Umbilical cord (tissue), 2 donors: ENCODE measurements at places on chromosomes 13 and 19. TPM values are rescaled to one million over a fixed set of nuclear protein-coding genes. Genes with fewer than 3 reads are reported as not detected.

DNA sequence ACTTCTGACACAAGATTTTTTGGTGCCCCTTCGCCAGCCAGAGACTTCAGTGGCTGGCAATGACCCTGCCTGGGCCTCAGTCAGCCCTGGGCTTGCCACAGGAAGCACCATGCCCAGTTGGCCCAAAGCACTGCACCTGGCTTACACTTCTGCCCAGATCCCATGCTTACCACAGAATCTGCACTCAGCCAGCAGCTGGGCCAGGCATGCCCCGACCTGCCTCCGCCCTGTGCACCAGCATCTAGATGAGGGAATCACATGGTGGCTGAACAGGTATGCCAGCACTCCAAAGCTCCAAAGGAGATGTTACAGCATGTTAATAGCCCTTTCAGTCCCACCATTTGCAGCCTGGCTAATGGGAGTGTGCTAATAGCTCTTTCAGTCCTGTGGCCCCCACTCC, 690.9 kb downstream of the SLITRK6 start:
- no peak for DNase-seq

The SYNGR4 gene
- not detected for total RNA-seq

The OLFM4 gene
- total RNA-seq: 4.3 TPM

DNA sequence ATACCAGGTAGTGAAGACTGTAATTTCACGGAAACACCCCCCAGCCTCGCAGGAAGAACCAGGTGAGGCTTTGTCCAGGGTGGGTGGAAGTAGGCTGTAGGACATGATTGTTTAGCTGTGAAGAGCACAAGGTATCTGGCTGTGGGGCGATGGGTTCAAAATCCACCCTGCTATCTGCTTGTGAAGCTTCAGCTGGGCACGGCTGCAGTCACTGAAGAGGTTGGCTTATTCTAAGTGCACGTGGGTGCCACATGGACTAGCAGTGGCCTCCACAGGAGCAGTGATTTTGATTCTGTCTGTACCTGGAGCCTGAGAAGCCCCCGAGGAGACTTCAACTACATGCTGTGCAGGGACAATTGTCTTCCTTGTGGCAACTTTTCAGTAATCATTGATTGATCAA, 254.1 kb downstream of the FGF9 start:
- DNase-seq: no peak

DNA sequence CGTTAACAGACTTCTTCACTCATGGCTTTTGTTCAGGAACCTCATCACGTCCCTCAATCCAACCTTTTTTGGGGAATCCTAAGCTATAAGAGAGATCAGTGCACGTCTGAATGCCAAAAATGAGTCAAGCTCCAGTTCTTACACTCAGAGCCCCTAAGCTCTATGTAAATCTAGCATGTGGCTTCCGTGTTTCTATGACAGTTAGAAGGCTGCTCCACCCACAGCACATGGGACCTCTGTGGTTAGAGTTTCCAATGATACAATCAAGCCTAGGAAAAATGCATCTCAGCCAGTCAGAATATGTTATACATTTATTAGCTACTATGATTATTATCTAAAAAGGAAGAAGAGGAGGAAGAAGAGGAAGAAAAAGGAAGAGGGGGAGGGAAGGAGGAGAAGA, 135.9 kb downstream of the ENOX1 start:
- DNase-seq: no peak

The WTIP gene
- 51.5 TPM for total RNA-seq

The TINCR gene
- total RNA-seq: 4.8 TPM

GRCh38 chr13:88097541-88097940, 426.4 kb downstream of the SLITRK5 start:
- no peak for DNase-seq
